ENCODE measurements at places on chromosomes 7 and 10. TPM values are rescaled to one million over a fixed set of nuclear protein-coding genes. Genes with fewer than 3 reads are reported as not detected.

C10orf62 gene
- not detected for total RNA-seq

KIF20B gene
- 9.6 TPM for total RNA-seq

ABCC2 gene
- 0.39 TPM for total RNA-seq

ZNF438 gene
- total RNA-seq: 1.6 TPM

UPK3B gene
- total RNA-seq: 1.4 TPM
